ENCODE measurements at places on chromosomes 1 and 21. TPM values are rescaled to one million over a fixed set of nuclear protein-coding genes. Genes with fewer than 3 reads are reported as not detected.
A peak's percentile ranks its signal among the peaks of the same experiment; 100 is the strongest.

VASH2 gene
- total RNA-seq: 9.5 TPM

RGS16 gene
- 0.93 TPM for total RNA-seq

KRTAP21-2 gene
- 1.4 TPM for total RNA-seq

TAF13 gene
- total RNA-seq: 42.0 TPM

CASQ1 gene
- total RNA-seq: 3.4 TPM

SPRR2F gene
- not detected for total RNA-seq

MPC2 gene
- total RNA-seq: 106 TPM

TEDDM1 gene
- not detected for total RNA-seq

DDI2 gene
- total RNA-seq: 45.2 TPM

LY9 gene
- total RNA-seq: 0.68 TPM

OLIG2 gene
- not detected for total RNA-seq

DNA sequence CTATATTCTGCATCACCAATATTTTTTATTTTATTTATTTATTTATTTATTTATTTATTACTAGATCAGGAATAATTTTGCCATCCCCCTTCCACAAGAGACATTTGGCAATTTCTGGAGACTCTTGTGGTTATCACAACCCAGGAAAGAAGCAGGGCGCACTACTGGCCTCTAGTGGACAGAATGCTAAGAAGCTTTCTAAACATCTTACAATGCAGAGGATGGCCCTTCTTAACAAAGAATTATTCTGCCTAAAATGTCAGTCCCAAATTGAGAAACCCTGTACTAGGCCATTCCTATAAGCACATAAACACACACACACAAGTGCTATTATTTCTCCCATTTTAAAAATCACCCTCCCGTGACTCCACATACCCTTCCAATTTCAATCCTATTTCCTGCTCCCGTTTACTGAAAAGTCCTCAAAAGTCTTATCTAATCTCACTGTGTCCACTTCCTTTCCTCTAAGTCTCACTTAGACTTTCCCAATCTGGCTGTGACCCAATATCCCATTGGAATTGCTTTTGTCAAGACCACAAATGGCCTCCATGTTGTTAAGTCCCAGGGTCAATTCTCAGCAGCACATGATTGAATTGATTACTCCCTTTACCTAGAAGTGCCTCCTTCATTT, 43.7 kb upstream of the RNF11 start:
- H3K27ac ChIP-seq: no peak overlapping the region
- no peaks in the 10 kb centered on the region for H3K36me3 ChIP-seq
- peak; percentile 88 for DNase-seq
- H3K4me3 ChIP-seq: no peak overlapping the region
- no peaks in the 10 kb centered on the region for H3K27me3 ChIP-seq

- DNase-seq: no peak
- H3K36me3 ChIP-seq: no peaks in the 10 kb centered on the region
- H3K4me1 ChIP-seq: no peaks in the 10 kb centered on the region
- no peak overlapping the region for H3K4me3 ChIP-seq
- H3K27ac ChIP-seq: no peak overlapping the region
- H3K27me3 ChIP-seq: no peaks in the 10 kb centered on the region
These were observed 1050.1 kb downstream of the PLA2G4A start for GRCh38 chr1:187878883-187879282.

GRCh38 chr1:8970870-8971337, 25.2 kb downstream of the CA6 start:
- no peaks in the 10 kb centered on the region for H3K27me3 ChIP-seq
- H3K4me1 ChIP-seq: no peaks in the 10 kb centered on the region
- no peaks in the 10 kb centered on the region for H3K36me3 ChIP-seq
- no peak overlapping the region for H3K27ac ChIP-seq
- no peak overlapping the region for H3K4me3 ChIP-seq

- H3K36me3 ChIP-seq: no peaks in the 10 kb centered on the region
- no peak overlapping the region for H3K27ac ChIP-seq
- DNase-seq: no peak
- H3K4me3 ChIP-seq: no peak overlapping the region
These were observed 42.8 kb downstream of the SMG7 start for GRCh38 chr1:183515002-183515689.

- H3K27ac ChIP-seq: no peak overlapping the region
- H3K4me1 ChIP-seq: no peaks in the 10 kb centered on the region
- no peaks in the 10 kb centered on the region for H3K36me3 ChIP-seq
- DNase-seq: no peak
- no peaks in the 10 kb centered on the region for H3K27me3 ChIP-seq
These were observed 588 bp upstream of the WNT3A start for GRCh38 chr1:228006034-228006785.

DNA sequence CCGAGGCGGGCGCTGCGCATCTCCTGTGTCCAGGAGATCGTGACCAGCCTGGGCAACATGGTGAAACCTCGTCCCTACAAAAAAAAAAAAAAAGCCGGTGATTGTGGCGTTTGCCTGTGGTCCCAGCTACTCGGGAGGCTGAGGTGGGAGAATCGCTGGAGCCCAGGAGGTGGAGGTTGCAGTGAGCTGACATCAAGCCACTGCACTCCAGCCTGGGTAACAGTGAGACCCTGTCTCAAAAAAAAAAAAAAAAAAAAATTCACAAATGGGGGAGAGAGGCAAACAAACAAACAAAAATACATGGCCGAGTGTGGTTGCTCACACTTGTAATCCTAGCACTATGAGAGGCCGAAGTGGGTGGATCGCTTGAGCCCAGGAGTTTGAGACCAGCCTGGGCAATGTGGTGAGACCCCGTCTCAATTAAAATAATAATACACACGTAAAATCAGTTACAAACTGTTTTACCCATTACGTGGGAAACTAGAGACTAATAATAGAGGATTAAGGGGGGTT, 758 bp downstream of the TATDN3 start:
- peaks cover 6% of the 10 kb centered on the region for H3K4me1 ChIP-seq
- peak overlapping the region; percentile 87 for H3K4me3 ChIP-seq
- H3K27ac ChIP-seq: peak overlapping the region; percentile 97
- no peaks in the 10 kb centered on the region for H3K36me3 ChIP-seq

- no peak overlapping the region for H3K27ac ChIP-seq
- no peak overlapping the region for H3K4me3 ChIP-seq
- H3K36me3 ChIP-seq: no peaks in the 10 kb centered on the region
- H3K27me3 ChIP-seq: no peaks in the 10 kb centered on the region
These were observed 102.3 kb downstream of the DTL start for GRCh38 chr1:212137854-212138253.

GRCh38 chr1:103941086-103941485, 191.4 kb downstream of the AMY1C start:
- H3K27me3 ChIP-seq: no peaks in the 10 kb centered on the region
- no peak overlapping the region for H3K4me3 ChIP-seq
- no peak overlapping the region for H3K27ac ChIP-seq
- no peak for DNase-seq
- no peaks in the 10 kb centered on the region for H3K4me1 ChIP-seq

DNA sequence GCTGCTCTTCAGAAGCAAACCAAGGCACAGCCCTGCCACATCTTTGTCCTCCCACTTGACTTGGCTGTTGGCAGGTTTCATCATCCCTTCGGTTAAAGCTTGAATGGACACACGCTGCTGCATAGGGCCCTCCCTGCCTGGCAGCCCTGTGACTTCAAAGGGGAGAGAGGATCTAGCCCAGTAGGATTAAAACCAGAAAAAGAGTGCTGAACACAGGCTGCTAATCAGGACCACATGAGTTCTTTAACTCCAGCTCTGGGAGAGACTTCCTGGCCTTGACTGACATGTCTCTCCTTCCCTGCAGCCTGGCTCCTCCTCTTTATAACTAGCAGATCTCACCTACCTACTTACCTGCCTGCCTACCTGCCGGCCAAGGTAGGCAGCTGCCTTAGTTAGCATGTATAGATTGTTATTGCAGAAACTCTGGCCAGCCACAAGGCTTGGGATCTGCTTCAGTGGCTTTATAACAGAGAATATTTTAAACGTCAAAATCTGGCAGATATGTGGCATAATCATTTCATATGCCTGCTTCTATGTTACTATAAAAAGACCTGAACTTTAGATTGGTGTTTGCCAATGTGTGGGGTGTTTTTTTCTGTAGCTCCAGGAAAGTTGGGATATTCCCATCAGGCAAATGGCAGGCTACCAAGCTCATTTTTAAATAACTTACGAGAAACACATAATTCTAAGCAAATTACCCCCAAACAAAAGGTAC, 49.4 kb downstream of the ERG start:
- H3K4me1 ChIP-seq: no peaks in the 10 kb centered on the region
- H3K27ac ChIP-seq: no peak overlapping the region
- H3K27me3 ChIP-seq: no peaks in the 10 kb centered on the region
- no peak for DNase-seq
- H3K4me3 ChIP-seq: no peak overlapping the region

GRCh38 chr1:227776331-227776771, 39.1 kb upstream of the PRSS38 start:
- no peak for DNase-seq
- H3K36me3 ChIP-seq: no peaks in the 10 kb centered on the region
- H3K27ac ChIP-seq: no peak overlapping the region
- no peaks in the 10 kb centered on the region for H3K4me1 ChIP-seq
- H3K4me3 ChIP-seq: no peak overlapping the region

DNA sequence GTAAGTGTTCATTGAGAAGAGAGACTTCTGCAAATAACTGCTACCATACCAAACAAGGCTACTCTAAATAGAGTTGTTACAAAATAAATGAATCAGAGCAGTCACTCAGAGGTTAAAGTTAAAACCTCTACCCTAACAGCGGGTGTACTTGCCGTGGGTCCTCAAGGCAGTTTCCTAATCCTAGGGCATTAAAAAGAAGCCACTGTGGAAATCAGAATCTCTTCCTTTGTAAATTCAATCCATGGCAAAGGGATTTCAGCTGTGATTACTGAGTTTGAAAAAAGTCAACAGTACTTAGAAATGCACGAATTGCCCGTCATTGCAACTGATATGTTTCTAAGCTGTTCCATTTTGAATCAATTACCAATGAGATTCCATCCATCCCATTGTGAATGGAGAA, 13.5 kb downstream of the TBX15 start:
- H3K36me3 ChIP-seq: no peaks in the 10 kb centered on the region
- H3K4me1 ChIP-seq: no peaks in the 10 kb centered on the region
- no peak overlapping the region for H3K4me3 ChIP-seq
- no peaks in the 10 kb centered on the region for H3K27me3 ChIP-seq
- DNase-seq: no peak

DNA sequence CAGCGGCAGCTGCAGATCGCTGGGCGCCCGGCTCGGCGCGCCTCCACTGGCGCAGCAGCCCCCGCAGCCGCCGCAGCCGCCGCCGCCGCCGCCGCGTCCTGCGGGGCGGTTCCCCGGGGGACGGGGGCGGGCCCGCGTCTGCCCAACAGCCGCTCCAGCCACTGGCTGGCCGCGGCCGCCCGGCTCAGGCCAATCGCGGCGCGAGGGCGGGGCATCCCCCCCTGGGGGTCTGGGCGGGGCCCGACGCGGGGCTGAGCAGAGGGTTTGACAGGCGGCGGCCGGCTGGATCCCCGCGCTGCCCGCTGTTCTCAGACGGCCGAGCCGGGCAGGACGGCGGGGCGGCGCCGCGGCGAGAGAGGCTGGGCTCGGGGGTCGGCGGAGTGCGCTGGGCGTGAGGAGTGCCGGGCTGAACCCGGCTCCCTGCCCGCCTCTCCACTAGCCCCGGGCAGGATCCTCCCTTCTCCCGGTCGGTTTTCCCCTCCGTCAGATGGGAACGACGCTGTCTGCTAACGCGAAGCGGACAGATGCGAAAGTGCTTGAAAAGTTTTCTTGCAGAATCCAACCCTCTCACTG, at the start of gene GLIS1:
GLIS1 (minus strand) TSS at position 56 of the 573 bp plus-strand sequence. CDS start 1,100 bp downstream, outside the sequence.
- no peaks in the 10 kb centered on the region for H3K36me3 ChIP-seq
- DNase-seq: peak; percentile 86
- no peak within 1 kb of the TSS for H3K27ac ChIP-seq
- peaks cover 7% of the 10 kb centered on the region for H3K4me1 ChIP-seq
- H3K4me3 ChIP-seq: peak within 1 kb of the TSS; percentile 56
- no peaks in the 10 kb centered on the region for H3K27me3 ChIP-seq

DNA sequence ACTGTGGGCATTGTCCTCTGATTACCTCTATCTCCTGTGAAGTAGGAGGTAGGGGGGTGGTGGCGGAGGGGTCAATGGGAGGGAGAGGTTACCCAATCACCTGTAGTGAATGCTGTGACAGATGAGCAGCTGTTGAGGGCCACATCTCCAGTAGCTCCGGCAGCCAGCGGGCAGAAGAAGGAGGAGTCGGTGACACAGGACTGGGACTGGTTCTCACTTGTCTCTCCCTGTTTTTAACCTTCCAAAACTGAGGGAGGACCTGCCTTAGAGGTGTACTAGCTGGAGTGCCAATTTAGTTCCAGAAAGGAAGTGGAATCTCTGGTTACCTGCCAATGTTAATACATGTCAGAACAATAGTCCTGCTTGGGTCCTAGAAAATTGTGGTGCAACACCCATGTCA, 56.2 kb upstream of the ENAH start:
- H3K27me3 ChIP-seq: no peaks in the 10 kb centered on the region
- no peak overlapping the region for H3K4me3 ChIP-seq
- DNase-seq: no peak
- no peak overlapping the region for H3K27ac ChIP-seq
